ENCODE measurements at places on chromosomes 1 and 21.

DNA sequence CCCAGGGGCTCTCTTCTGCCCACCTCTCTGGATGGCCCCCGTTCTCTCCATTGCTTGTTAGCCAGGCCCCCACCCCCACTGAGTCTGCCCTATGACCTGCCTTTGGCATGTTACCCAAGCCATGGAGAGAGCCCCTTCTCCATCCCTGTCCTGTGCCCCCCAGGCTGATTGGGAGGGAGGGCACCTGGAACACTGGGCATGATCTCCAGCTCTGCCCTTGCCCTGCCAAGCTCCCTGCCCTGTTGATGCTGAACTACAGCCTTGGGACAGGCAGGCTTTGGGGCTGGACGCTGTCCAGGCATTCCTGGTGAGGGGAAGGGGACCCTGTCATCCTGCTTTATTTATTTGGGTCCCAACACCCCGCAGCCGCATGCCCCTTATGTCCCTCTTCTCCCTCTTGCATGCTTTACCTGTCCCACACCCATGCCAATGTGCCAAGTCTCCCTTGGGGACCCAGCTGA lies 10.7 kb downstream of the TRIM46 start:
- no peak for DNase-seq

- no peak for DNase-seq
These were observed 29.9 kb upstream of the HJV start for GRCh38 chr1:146051452-146051851.

DNA sequence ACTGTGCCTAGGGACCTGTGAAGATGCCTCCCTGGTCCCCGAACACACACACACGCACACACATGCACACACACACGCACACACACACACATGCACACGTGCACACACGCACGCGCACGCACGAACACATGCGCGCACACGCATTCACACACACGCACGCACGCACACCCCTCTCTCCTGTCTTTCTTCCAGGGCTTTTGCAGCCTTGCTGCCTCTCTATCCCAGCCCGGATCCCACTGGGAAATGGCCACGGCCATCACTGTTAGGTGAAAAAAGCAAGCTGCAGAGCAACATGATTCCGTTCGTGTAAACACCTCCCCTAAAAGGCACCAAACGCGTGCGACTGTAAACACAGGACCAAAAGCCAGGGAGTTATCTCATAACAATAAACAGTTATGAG lies 39.7 kb downstream of the NKAIN1 start:
- no peak for DNase-seq

GRCh38 chr1:226607821-226608220 lies 59.3 kb downstream of the STUM start:
- DNase-seq: no peak

GRCh38 chr1:51189421-51190073 lies 46.5 kb upstream of the RNF11 start:
- peak; percentile 85 for DNase-seq

GRCh38 chr1:103514920-103515503 lies 10.5 kb upstream of the RNPC3 start:
- peak; percentile 77 for DNase-seq

DNA sequence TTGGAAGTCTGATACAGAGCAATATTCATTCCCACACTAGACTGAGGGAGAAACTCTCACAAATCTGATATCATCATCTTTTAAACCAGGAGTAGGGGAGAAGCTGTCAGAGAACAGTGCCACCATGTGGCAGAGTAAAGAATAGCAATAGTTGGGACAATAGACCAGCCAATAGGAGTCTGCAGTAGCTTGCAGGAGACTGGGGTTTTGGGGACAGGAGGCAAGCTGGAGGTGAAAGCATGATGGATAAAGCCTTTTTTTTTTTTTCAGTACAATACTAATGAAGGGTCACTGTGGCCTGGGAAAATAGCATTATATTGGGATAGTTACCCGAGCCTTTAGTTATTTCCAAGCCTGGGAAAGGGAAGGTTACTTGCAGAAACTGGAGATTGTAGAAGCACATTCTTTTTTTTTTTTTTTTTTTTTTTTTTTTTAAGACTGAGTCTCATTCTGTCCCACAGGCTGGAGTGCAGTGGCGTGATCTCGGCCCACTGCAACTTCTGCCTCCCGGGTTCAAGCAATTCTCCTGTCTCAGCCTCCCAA lies 120.7 kb downstream of the S1PR1 start:
- peak; percentile 91 for DNase-seq

DNA sequence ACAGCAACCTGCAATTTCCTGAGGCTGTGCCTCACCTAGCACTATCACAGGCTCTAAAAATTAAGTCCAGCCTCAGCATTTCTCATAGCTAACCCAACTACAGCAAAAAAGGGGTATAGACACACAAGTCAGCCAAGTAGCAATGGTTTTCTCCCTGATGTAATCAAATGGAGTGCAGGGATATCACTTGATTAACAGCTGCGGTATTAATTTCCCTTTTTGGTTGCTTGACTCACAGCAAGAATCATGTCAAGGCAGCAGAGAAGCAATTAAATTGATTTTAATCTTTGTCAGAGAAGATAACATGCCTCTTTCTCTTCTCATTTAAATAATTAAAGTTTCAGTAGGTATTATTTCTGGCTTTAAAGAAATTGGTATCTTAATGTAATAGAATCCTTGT lies 278.9 kb downstream of the RWDD3 start:
- DNase-seq: no peak

- DNase-seq: no peak
These were observed 35.6 kb downstream of the MRPL39 start for GRCh38 chr21:25571726-25572121.

DNA sequence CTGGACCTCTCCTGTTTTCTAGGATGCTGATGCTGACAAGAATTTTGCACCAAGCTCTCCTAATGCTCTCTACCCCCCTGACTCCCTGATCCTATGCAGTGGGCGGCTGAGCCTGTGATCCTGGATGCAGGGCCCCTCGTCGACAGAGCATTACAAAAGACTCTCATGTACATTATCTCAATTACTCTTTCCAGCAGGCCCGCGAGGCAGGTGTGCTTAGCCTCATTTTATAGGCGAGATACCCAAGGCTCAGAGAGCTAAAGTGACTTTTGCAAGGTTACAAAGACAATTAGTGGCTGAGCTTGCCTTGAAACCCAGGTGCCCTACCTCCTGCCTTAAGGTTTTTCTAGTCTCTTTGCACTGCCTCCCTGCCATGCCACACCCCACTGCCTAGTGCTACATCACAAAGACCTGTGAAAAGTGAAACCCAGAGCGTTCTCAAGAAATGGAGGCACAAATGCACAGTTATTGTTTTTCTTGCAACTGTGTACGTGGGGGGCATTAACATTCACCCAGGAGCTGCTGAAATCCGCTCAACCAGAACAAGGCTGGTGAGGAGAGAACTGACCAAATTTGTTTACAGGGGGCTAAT lies 10.0 kb upstream of the C8A start:
- DNase-seq: no peak

DNA sequence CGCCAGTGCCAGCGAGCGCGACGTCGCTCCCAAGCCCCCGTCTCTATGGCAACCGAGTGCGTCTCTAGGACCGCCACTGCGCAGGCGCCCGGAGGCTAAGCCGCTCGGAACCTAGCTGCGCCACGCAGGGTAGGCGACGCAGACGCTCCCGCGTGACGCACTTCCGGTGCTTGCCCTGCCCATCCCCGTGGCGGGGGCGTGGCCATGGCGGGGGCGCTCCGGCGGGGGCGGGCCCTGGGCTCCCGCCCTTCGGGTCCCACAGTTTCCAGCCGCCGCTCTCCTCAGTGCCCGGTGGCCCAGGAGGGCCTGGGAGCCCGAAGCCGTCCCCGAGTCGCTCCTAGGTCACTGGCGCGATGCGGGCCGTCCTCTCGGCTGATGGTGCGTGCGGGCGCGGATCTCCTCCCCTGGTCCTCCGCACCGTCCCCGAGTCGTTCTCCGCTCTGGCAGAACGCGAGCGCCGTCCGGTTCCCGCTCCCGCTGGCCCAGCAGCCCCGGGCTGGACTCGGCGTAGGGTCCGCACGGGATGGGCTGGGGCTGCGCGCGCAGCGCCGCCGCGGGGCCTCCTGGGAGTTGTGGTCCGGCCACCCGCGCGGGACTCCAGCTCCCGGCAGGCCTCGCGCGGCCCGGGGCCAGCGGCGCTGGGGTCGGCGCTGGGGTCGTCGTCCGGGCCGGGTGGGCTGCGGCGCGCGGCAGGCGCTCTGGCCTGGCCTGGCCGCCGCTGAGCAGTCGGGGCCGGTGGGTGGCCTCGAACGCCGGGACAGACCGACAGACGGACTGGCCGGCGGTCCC lies at the start of gene MIB2:
Gene MIB2, plus strand, starts transcription at position 245 of the 789 bp plus-strand sequence. CDS start 7,953 bp downstream, outside the sequence.
- DNase-seq: peak; percentile 99

GRCh38 chr1:228236744-228237143 lies 28.9 kb downstream of the OBSCN start:
- DNase-seq: peak; percentile 51

- DNase-seq: peak; percentile 70
These were observed 92.5 kb downstream of the SLC25A24 start for GRCh38 chr1:108107658-108108057.

DNA sequence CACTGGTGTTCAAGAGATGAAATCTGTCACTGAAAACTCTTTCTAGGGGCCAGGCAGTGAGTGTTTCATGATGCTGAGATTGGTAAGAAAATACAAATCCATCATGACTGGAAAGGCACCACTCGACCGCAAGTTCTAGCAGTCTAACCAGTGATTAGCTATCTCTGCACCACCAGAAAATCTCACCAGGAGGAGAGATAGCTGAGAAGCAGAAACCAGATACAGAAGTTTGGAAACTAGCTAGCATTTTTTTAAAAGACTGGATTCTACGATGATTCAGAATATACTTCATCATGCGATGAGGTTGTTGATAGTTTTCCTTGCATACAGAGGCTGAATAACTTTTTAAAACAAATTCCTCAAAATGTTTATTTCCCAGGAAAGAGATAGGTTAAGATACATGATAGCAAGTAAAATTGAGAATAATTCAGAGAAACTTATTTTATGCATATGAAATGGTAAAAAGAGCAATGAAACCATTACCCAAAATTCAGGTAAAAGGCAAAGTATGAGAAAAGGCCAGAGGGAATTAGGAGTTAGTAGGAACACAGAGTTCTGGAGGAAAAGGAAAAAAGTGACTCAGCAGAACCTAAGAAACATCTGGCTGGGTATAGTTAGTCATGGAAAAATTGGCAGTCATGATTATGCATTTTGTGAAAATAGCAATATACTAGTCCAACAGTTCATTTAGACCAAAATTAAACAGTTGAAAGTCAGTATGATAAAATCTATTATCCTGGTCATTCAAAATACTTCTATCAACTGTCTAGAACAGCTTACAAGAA lies 3.3 kb upstream of the F3 start:
- peak; percentile 53 for DNase-seq

- no peak for DNase-seq
These were observed 3.3 kb upstream of the ELAVL4 start for GRCh38 chr1:50105433-50105832.

GRCh38 chr1:167927046-167927754 lies 9.3 kb upstream of the DCAF6 start:
- no peak for DNase-seq

DNA sequence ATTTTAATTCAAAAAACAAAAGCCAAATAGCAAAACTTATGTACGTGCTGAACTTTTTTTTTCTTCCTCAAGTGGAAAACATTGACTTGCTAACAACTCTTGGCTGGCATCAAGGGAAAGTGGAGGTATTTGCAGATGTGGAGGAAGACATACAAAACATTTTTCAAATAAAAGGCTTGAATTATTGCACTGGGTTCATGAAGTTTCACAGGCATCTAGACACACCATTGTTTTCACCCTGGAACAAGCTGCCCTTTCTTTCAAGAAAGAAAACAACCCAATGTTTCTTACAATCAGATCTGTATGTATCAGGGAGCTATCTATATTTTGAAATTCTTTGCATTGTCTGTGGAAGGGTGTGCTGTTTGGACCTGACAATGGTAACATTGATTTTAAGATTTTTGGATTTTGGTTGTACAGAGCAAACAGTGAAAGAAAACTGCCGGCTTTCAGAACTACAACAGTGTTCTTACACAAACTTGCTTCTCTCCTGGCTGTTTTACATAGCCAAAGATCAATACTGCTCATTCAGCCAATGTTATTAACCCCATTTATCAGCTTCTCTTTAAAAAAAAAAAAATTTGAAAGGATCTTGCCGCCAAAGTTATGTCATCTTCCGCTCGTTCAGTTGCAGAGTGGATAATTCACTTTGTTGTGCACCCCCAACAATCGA lies 187.7 kb upstream of the FOXD3 start:
- DNase-seq: no peak

GRCh38 chr1:63116016-63116415 lies 206.4 kb upstream of the FOXD3 start:
- DNase-seq: no peak
